Esophagus mucosa (tissue), 1 donor: ENCODE measurements at places on chromosomes 12 and 14. TPM values are rescaled to one million over a fixed set of nuclear protein-coding genes. Genes with fewer than 3 reads are reported as not detected.

The IFT81 gene
- total RNA-seq, result 2.5 TPM

The TAS2R19 gene
- total RNA-seq, result 1.2 TPM

The TSPAN8 gene
- 0.60 TPM for total RNA-seq

GRCh38 chr12:53480491-53481442, 18.5 kb downstream of the MAP3K12 start:
- no peak for ATAC-seq

- no peak for ATAC-seq
These were observed 7.4 kb downstream of the TCP11L2 start for GRCh38 chr12:106309671-106310505.

- no peak for ATAC-seq
These were observed 162.1 kb upstream of the NTF3 start for GRCh38 chr12:5269846-5270245.

DNA sequence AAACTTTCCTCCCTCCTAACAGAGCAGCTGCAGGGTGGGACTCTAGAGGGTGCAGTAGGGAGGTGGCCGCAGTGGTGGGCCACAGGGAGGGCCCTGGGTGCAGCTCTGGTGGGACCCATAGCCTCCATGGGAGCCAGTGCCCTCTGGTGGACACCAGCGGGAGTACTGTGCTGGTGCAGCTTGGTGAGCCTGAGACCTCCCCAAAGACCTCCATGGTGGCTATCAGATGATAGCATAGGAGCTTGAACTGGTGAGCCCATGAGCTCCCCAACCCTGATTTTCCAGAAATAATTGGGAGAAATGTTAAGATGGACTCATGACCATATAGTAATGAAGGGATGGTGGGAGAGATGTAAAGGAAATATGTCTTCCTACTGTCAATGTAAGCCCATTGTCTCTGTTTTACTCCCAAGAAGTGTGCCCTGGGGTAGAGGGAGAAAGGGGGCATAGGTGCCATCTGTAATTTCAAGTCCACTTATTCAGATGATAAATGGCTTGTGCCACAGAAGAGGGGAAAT, 98.7 kb downstream of the GAS2L3 start:
- no peak for ATAC-seq

DNA sequence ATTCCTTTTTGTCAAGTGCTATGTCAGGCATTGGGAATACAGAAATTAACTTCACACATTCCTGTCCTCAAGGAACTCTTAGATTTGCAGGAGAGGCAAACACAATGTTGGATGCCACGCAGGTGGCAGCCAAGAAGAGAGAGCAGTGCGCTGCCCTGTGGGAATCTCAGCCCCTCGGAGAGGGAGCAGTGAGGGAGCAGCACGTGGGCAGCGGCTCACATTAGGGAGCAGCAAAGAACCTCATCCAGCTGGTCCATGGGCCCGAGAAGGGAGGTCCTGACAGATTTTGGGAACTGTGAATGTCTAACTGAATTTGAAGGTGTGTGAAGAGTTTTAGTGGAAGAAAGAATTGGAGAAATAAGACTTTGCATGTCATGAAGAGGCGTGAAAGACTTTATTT, 47.2 kb upstream of the EVL start:
- ATAC-seq, result no peak

- ATAC-seq, result peak; percentile 38
These were observed 21.8 kb downstream of the ENTPD5 start for GRCh38 chr14:73997108-73997943.

DNA sequence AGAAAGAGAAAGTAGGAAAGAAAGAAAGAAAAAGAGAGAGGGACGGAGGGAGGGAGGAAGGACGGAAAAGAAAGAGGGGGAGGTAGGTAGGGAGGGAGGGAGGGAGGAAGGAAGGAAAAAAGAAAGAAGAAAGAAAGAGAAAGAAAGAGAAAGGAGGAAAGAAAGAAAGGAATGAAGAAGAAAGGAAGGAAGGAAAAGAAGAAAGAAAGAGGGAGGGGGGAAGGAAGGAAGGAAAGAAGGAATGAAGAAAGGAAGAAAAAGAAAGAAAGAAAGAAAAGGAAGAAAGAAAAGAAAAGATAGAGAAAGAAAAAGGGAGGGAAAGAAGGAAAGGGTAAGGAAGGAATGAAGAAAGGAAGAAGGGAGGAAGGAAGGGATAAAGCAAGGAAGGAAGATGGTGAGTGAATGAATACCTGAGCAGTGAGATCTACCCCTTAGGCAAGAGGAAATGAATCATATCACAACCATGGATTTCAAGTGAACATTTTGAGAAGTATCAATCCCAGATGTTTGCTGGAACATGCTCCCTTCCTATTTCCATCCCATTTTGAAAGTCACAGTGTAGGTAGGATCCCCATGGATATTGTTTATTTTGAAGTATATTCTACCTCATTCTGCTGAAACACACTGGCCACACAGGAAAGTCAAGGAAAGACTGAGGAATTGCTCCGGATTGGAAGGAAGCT, 639.4 kb upstream of the TBX3 start:
- no peak for ATAC-seq

GRCh38 chr12:75842090-75842489, 189.5 kb downstream of the PHLDA1 start:
- no peak for ATAC-seq

DNA sequence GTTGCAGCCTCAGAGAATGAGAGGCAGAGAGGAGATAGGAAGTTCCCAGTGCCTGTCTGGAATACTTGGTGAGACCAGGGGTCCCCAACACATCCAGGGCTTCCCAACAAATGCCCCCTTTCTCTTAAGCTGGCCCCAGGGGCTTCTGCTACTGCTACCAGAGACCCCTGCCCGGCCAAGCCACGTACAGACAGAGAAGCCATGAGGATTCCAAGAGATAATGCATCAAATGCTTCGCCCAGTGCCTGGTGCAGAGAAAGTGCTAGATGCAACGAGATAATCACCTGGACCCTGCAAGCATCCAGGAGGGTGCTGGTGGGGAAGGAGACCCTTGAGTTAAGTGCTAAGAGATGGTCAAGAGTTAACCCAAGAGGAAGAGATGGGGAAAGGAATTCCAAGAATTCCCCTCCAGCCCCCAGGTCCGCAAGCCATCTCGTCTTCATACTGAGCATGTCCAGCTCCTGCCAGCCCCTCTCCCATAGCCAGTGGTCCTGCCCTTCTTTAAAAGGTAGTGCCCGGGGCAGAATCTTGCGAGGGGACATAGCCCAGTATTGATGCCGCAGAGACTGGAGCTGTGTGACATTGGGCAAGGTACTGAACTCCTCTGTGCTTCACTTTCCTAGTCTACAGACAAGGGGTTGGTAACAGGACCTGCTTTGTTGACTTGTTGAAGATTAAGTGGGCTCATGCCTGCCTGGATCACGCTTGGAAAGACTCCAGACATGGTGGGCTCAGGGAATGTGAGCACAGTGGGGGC, 103.3 kb downstream of the CALM1 start:
- ATAC-seq, result no peak

GRCh38 chr12:42255866-42256261, 17.8 kb upstream of the YAF2 start:
- no peak for ATAC-seq

- peak; percentile 49 for ATAC-seq
These were observed 1.2 kb upstream of the AMIGO2 start for GRCh38 chr12:47080725-47081502.
